DND-41 (cell line): ENCODE measurements at places on chromosomes 2 and 18.

- DNase-seq: no peak
Observed at GRCh38 chr2:60439219-60439974, 114.1 kb downstream of the BCL11A start.

- DNase-seq: no peak
Observed at GRCh38 chr18:48263914-48264902, 145.0 kb downstream of the ZBTB7C start.

- no peak for DNase-seq
Observed at GRCh38 chr2:41498781-41499180, 549.0 kb upstream of the PKDCC start.

DNA sequence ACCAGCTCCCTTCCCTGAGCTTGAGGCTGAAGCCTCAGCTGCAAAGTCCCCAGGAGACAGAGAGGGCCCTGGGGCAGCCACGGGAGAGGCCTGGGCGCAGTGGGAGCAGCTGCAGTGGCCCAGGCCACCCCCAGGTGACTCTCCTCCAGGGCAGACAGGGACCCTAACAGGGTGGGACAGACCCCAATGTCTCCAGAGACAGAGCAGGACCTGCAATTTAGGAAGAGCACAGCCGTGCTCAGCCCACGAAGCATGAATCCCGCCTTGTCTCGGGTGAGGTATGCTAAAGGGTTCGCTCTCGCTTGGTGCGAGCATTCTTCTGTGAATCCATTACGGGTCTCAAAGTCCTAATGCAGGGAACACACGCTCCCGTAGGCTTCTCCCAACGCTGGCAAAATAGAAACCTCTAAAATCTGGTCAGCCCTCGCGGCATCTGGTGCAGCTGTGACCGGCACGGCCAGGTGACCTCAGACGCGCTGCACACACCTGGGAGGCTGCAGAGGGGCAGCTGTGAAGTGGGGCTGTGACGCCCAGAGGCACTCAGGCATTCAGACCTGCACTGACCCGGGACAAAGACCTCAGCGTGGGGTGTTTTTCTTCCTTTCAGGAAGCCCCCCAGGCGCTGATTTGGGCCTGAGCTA is 12.6 kb downstream of the MBP start:
- DNase-seq: no peak

DNA sequence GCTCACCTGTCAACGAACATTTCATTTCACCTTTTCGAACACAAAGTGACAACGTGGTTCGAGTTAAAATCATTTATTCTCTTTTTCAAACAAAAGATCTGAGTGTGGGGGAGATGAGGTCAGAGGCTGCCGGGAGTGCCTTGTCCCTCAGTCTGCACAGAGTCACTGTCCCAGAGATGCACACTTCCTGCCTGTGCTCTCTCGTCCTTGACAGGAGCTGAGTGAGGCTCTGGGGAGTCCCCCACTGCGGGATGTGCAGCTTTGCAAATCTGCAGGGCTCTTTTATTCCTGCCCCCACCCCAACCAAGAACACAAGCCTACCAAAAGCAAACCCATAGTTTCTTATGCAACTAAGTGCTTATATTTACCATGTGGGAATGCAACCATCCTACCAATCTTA is 497.8 kb downstream of the EIPR1 start:
- DNase-seq: no peak

GRCh38 chr2:45983213-45983612 is 314.0 kb upstream of the EPAS1 start:
- no peak for DNase-seq

DNA sequence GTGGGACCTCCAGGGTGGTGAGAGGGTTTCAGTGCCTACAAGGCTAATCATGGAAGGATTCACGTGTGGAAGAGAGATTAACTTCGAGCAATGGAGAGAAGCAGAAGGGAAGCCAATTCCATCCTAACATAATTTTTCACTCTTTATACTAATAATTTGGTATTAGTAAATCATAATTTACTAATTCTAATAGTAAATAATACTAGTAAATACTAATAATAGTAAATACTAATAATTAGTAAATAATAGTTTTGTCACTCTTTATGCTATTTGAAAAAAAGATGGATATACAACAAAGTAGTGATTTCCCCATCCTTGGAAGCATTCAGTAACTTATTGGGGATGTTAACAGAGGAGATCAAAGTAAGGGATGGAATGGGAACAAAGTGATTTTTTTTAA is 6.4 kb upstream of the SAG start:
- DNase-seq: no peak

DNA sequence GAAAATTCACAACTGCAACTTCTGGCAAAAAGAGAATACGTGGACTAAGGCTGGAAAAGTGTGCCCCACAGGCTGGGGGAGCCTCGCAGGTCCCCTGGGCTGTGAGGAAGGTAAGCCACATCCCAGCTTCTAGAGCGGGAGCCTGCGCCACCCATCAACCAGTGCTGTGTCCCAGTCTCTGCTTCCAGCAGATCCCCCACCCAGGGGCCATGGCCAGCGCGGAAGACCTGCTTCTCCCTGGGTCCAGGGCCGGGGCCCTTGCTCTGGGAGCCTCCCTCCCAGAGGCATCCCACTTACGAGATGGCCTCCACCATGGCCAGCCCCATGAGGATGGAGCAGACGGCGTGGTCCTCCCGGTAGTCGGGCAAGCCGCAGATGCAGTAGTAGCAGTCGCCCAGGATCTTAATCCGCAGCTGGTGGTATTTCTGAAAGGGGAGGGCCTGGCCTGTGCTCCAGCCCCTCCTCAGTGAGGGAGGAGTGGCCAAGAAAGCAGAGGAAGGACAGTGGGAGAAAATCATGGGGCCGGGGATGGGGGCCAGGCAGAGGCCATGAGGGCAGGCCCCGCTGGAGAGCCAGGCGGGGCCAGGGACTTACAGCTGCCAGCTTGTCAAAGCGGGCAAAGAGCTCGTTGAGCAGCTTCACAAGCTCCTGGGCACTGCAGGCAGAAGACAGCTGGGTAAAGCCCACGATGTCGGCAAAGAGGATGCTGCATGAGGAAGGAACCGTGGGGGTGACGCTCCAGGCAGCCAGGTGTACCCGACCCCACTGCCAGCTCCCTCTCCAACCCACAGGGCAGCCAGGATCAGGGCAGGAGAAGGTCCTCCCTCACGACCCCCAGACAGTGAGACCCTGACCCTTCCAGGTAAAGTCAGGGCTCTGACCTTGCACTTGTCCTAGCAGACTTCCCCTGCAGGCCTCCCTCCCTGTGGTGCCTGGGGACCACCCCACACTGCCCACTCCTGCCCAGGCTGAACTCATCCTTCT is 48.0 kb downstream of the CENPO start:
- no peak for DNase-seq

GRCh38 chr2:32436150-32436549 is 79.3 kb downstream of the BIRC6 start:
- no peak for DNase-seq

DNA sequence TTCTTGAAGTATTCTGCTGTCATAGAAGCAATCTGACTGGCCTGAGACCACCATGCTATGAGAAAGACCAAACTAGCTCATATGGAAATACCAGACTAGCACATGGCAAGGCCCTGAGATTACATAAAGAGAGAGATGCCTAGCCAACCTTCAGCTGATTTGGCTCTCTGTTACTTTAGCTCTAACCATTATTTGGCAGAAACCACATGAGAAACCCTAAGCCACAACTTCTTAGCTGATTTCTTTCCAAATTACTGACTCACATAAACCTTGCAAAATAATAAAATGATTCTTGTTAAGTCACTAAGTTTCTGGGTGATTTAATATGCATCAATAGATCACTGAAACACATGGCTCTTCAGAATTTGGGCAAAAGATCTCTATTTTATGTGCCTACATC is 295.0 kb upstream of the ZNF521 start:
- DNase-seq: no peak

- no peak for DNase-seq
Observed at GRCh38 chr18:35397976-35398375, 20.8 kb upstream of the ZNF396 start.

DNA sequence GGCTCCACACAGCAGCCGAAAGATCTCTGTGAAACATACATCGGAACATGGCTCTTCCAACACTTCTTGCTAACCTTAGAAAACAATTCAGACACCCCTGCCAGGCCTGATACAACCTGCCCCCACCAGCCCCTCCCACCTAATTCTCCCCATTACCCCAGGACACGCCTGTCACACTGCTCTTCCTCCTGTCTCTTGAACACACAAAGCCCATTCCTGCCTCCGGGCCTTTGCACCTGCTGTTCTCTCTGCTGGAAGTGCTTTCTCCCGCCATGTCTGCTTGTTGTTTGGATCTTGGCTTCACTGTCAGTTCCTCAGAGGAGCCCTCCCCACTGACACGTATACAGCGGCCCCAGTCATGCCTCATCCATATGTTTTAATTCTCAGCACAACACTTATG is 24.1 kb downstream of the CELF4 start:
- no peak for DNase-seq

GRCh38 chr18:59040770-59041148 is 98.9 kb upstream of the SEC11C start:
- DNase-seq: no peak

GRCh38 chr2:167332358-167332757 is 444.1 kb downstream of the XIRP2 start:
- DNase-seq: no peak

- no peak for DNase-seq
Observed at GRCh38 chr2:5751873-5752482, 59.8 kb downstream of the SOX11 start.

GRCh38 chr2:197356136-197356535 is 45.6 kb upstream of the ANKRD44 start:
- DNase-seq: no peak

DNA sequence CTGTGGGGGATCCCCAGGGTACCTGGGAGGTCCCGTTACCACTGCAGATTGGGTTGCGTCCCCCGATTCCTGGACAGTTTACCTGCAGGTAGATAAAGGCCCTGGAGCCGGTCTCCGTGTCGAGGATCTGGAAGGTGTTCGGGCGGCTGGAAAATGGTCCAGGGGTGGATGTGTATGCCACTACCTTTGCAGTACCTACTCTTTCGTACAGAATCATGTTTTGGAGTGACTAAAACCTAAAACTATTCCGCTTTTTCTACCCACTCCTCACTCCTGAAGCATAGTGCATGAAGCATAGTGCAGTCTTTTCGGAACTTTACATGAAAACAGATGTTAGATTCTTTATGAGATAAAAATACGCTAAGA is 418 bp downstream of the WDR75 start:
- DNase-seq: no peak

GRCh38 chr2:5940596-5941535 is 248.7 kb downstream of the SOX11 start:
- DNase-seq: no peak

- DNase-seq: no peak
Observed at GRCh38 chr2:158955842-158956365, 12.5 kb upstream of the TANC1 start.

GRCh38 chr2:381181-381580 is 93.3 kb upstream of the ALKAL2 start:
- DNase-seq: no peak

GRCh38 chr2:219714681-219715400 is 87.4 kb downstream of the SLC4A3 start:
- no peak for DNase-seq

GRCh38 chr2:60557486-60557864 is 4.0 kb upstream of the BCL11A start:
- no peak for DNase-seq

- DNase-seq: no peak
Observed at GRCh38 chr18:984004-984403, 79.3 kb downstream of the ADCYAP1 start.

- DNase-seq: no peak
Observed at GRCh38 chr18:2535419-2535910, 35.8 kb downstream of the METTL4 start.

- peak; percentile 30 for DNase-seq
Observed at GRCh38 chr2:127293386-127293747, 577 bp downstream of the ERCC3 start.

DNA sequence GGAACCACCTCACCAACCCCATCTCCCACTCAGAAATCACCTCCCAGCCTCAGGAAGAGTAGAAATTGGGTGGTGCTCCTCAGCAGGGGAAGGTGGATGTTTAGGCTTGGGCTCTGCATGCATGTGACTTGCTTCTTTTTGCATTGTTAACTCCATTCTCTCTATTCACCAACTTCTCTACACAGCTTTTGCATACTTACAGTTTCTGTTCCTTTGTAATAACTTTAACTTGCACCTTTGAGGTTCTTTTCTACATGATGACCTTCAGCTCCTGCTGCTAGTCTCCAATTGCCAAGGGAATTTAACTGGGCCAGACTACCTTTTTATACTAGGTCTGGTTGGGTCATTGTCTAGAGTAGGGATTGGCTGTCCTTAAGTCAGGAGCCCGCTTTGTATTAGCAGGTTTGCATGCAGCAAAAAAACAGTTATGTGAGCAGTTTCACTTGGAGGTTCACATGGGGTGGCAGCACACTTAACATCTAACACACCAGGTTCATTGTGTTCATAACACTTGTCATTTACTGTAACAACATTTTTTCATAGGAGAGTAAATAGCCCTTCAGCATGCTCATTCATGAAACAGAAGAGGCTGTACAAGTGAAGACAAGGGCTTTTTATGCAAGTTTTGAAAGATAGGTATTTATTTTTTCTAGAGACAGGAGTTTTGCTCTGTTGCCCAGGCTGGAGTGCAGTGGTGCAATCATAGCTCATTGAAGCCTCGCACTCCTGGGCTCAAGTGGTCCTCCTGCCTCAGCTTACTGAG is 12.0 kb downstream of the MRPL35 start:
- no peak for DNase-seq

GRCh38 chr2:113230531-113230930 is 48.2 kb downstream of the PAX8 start:
- DNase-seq: no peak
